ENCODE measurements at places on chromosomes 12 and 14.

GRCh38 chr14:74548881-74549280 lies 55.3 kb downstream of the ISCA2 start:
- no peak for DNase-seq

DNA sequence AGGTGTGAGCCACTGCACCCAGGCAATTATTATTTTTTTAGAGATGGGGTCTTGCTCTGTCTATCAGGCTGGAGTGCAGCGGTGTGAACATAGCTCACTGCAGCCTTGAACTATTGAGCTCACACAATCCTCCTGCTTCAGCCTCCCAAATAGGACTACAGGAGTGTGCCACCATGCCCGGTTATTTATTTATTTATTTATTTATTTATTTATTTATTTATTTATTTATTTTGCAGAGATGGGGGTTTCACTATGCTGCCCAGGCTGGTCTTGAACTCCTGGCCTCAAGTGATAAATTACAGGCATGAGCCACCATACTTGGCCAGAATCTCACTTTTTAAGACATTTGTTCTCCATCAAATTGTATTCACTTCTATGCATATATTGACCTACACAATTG lies 51.8 kb downstream of the SAV1 start:
- DNase-seq, result no peak

DNA sequence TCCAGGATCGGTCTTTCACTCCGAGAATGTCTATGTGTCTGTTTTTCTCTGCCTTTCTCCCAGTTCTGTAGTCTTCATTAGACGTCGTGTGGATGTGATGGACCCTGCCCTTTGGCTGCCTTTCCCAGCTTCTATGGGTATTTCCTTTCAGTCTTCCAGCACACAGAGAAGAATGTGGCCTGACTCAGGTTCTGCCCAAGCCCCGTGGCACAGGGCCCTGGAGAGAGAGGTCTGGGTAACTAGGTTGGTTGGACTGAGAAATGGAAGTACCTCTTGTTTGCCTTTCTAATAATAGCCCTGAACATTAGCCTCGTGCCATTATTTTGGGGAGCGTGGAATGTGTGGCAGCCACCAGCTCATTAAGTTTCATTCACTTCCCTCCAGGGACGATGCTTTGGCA lies 3.8 kb downstream of the FOXJ2 start:
- no peak for DNase-seq

DNA sequence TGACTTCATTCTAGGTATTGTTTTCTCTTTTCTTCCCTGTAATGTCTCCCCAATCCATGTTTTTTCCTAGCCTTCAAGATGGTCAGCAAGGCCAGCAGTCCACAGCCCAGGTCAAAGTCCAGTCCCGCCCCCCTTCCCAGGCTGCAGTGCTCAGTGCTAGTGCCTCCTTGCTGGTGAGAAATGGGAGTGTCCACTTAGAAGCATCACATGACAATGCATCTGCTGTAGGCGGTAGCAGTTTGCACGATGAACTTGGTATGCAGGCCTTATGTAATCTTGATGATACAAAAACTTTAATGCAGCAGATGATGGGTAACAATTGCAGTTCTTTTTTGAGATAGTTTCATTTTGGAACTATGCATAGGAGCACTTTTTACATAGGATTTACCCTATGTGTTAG lies 88.4 kb downstream of the PCNX1 start:
- DNase-seq, result no peak

- DNase-seq, result no peak
Measured at GRCh38 chr12:5139751-5140150, 96.1 kb downstream of the KCNA5 start.

GRCh38 chr12:104590022-104590421 lies 133.3 kb downstream of the CHST11 start:
- no peak for DNase-seq

- DNase-seq, result no peak
Measured at GRCh38 chr12:29739279-29739991, 44.3 kb downstream of the TMTC1 start.

DNA sequence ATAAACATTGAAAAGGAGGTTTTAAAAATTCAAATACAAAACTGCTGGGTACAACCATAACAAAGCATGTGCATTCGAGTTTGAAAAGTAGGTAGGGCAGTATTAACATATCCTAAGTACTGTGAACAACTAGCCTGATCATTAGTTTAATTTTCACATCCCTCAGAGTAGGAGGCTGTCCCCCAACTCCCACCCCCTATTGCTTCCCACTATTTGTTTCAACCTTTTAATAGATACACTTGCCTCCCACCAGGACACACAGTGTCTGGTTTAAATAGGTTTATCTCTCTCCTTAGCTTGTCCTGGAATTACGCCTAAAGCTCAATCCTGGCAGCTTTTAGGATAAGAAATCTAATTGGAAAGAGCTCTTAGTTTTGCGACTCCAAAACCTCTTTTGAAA lies 2.1 kb downstream of the TAOK3 start:
- no peak for DNase-seq

- no peak for DNase-seq
Measured at GRCh38 chr12:132429602-132429945, 60.4 kb upstream of the FBRSL1 start.

GRCh38 chr12:82757656-82758055 lies 71.0 kb downstream of the TMTC2 start:
- no peak for DNase-seq
